ENCODE measurements at places on chromosomes 3 and 15.

- DNase-seq: no peak
These were observed 50.3 kb downstream of the LSM3 start for GRCh38 chr3:14228681-14229470.

DNA sequence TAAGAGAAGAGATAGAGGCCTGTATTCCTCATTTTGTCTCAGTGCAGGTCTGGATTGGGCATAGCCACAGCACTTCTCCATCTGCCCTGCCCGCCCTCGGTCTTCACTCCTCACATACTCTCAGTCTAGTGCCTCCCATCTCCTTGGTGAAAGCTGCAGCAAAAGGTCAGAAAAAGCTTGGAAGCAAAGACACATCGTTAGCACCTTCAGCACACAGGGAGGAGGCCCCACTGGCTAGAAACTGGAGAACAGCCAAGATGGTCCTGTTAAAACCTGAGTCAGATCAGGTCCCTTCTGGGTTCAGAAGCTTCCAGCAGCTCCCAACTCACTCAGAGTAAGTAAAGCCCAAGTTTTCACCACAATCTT, 1.6 kb upstream of the KLF15 start:
- no peak for DNase-seq

DNA sequence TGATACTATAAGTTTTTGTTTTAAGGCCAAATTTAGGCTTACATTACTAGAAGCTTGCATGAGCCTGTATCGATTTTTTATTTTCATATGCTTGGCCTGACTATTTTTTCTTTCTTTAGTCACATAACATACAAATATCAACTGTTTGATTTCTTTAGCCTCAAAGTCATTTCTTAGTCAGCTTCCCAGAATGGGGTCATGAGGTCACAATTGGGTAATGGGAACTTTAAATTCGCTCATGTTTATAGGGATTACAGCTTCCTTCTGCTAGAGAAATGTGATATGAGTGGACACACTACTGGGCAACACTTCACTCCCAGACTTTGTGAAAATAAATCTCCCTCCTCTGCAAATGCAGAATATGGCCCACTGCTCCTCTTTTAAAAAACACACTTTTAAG, 9.1 kb upstream of the TIPARP start:
- peak; percentile 40 for DNase-seq

- peak; percentile 84 for DNase-seq
These were observed 72.1 kb downstream of the IL1RAP start for GRCh38 chr3:190585805-190586630.

- DNase-seq: no peak
These were observed 93.1 kb downstream of the AKAP13 start for GRCh38 chr15:85473455-85473854.

DNA sequence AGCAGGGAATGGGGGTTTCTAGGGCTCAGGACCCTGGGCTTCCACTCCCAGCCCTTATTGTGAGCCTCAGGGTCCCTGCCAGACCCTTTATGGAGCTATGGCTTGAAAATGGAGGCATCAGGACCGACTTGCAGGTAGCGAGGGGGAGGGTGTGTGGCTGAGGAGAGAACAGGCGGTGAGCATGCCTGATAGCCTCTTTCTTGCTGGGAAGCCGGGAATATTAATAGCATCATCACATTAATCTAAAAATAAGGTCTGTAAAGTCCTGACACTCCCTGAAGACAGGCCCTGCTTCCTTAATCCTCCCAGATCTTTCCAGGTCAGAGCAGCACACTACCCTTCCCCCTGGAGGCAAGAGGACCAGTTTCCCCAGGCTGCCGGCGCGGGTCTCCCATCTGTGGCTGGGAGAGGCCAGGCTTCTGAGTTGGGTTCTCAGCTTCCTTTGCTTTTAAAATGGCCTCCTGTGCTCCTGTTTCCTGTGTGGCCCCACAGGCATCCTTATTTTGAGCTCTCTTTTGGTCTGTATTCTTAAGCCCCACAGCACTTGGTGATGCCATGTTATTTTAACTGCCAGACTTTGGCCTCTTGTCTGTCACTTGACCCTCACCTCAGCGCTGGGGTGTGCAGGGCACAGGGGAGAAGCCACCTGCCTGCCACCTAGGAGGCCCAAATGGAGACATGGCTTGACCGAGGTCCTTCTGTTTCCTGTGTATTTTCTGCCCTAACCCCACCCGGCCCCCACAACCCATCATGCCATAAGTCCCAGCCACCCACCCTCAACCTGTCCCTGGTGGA, 185.0 kb upstream of the TOPAZ1 start:
- DNase-seq: no peak

DNA sequence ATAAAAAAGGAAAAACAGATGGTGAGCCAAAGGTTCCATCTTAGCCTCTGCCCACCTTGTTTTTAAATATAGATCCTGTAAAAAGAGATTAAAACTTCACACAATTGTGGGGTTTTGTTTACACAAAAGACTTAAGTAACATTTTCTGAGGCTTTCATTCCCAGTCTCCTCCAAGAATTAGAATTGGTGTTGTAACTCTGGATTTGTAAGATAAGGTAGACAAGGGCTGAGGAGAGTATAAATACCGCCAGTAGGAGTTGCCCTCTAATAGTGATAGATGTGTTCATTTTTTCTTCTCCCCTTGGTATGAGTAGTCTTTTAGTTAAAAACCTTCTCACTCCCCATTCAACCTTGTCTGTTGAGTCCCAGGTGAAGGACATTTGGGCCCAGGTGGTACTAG, 8.5 kb downstream of the MINDY2 start:
- no peak for DNase-seq

DNA sequence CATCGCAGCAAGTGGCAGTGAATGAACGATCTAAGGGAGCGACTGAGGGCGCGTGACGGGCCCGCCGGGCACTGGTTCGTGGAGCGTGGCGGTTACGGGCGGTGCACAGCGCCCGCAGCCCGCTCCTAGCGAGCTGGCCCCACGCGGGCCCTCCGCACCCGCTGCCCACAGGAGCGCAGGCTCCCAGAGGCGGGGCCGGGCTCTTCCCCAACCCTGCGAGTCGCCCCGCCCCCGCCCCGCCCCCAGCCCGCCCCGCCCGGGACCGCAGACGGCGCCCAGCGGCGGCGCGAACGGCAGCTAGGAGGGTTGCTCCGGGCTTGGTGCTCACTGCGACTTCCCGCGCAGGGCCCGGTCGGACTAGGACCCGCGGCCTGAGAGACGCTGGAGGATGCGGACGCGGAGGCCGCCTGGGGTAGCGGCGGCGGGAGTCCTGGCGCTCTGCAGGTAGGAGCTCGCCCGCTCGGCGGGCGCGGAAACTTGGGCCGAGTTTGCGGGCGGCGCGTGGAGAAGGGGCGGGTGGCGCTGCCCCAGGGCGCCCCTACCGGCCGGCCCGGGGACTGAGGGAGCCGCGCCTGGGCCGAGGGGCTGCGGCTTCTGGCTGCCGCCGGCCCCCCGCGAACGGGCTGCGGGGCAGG, at the start of gene C15orf39:
Gene C15orf39 (plus strand): TSS at position 267 of the 635 bp plus-strand sequence. CDS start 4,167 bp downstream, outside the sequence.
- peak; percentile 95 for DNase-seq

DNA sequence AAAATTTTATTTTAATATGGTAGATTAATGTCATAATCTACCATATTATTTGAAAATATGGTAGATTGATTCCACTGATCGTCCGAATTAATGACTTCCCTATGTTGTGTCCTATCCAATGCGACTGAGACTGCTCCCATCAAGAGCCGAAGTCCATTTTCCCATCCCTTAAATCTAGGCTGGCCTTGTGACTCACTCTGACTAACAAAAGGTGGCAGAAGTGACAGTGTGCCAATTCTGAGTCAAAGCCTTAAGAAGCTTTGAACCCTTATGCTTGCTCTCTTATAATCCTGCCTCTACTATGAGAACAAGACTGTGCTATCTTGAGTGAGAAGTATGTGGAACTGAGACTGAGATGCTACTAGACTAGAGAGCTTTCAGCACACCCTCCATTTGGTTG, 387.2 kb downstream of the ROBO1 start:
- DNase-seq: no peak

DNA sequence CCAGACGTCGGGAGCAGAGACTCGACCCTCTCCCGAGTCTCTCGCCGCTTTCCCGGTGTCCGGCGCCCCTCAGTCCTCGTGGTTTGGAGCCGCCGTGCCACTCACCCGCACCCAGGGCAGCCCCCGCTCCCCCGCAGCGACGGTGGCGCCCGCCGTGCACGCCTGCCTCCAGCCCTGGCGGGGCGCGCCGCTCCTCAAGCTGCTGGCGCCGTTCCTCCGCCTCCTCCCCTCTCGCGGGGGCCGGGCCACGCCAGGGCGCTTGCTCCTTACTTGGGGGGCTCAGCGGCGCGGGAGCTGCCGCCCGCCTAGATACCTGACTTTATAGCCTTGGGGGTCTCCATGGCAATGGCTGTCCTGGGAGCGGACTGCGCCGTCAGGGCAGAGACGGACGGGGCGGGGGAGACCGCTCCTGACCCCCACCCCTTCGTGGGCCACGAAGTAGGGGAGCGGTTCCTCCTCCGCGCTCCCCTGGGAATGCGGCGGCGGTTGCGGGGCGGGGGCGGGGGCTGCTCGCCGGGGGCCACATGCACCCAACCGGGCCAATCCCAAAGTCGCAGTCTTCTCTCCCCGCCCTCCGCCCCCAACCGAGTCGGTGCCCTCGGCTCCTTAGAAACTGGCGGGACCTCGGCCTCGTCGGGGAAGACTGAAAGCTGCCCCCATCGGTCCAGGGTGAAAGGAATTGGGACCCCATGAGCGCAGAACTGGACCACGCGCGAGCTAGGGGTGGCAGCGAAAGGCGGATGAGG, at the start of gene ANKRD63:
Gene ANKRD63 (minus strand): TSS at position 196 of the 746 bp plus-strand sequence. CDS start 478 bp downstream, outside the sequence.
- peak; percentile 65 for DNase-seq

- DNase-seq: no peak
These were observed 1462.8 kb upstream of the GBE1 start for GRCh38 chr3:83224101-83224868.

GRCh38 chr3:121443456-121443855, 102.3 kb downstream of the POLQ start:
- DNase-seq: no peak

- no peak for DNase-seq
These were observed 552.6 kb downstream of the NSUN3 start for GRCh38 chr3:94615275-94616065.

- DNase-seq: no peak
These were observed 8.8 kb upstream of the LRCH3 start for GRCh38 chr3:197782230-197782629.

DNA sequence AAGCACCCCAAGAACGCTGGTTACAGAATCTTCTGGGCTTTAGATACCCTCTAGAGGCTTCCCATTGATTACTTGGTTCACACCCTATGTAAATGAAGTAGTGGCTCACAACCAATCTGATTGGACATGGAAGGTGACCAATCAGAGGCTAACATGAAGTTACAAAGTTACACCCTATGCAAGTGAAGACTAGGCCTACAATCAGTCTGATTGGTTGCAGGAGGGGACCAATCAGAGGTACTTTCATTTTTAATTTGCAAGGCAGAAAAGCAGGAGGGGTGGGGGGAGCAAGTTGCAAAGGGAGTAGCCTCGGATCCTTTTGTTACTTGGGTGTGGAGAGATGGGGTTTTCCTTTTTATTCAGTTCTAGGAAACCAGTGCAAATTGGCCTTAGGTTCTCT, 11.1 kb upstream of the RTP2 start:
- no peak for DNase-seq

- DNase-seq: no peak
These were observed 1.8 kb upstream of the VPS8 start for GRCh38 chr3:184810146-184810545.

DNA sequence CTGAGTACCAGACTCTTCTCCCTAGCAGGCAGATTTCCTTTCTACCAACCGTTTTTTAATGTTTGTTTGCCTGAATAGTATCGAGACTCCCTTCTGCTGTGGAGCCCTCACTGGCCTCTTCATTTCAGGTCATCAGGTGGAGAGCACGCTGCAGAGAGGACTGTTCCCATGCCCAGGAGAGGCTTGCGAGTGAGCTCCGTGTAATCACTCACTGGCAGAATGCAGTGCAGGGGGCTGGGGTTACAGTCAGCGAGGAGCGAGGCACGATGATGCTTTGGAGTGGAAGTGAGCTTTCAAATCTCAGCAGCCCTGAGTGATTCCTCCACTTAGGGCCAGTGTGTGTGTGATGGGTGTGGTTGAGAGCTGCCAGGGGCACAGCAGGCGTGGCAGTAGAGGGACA, 385.2 kb downstream of the SHQ1 start:
- DNase-seq: no peak

DNA sequence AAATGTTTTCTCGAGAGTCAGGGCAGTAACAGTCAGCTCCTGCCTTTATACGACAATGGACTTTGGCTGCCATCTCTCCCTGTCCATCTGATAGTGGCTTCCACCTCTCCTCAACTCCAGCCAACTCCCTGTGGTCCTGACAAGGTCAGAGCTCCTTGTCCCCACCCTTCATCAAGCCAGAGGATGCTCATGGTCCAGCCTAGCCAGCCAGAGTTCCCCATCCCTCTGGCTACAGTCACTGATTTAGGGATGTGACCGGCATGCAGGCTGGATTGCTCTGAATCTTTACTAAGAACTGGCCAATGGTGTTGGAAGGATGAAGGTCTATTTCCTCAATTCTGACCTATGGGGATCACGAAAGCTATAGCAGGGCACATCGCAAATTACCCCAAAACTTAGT, 156.1 kb downstream of the OR4M2 start:
- DNase-seq: no peak

DNA sequence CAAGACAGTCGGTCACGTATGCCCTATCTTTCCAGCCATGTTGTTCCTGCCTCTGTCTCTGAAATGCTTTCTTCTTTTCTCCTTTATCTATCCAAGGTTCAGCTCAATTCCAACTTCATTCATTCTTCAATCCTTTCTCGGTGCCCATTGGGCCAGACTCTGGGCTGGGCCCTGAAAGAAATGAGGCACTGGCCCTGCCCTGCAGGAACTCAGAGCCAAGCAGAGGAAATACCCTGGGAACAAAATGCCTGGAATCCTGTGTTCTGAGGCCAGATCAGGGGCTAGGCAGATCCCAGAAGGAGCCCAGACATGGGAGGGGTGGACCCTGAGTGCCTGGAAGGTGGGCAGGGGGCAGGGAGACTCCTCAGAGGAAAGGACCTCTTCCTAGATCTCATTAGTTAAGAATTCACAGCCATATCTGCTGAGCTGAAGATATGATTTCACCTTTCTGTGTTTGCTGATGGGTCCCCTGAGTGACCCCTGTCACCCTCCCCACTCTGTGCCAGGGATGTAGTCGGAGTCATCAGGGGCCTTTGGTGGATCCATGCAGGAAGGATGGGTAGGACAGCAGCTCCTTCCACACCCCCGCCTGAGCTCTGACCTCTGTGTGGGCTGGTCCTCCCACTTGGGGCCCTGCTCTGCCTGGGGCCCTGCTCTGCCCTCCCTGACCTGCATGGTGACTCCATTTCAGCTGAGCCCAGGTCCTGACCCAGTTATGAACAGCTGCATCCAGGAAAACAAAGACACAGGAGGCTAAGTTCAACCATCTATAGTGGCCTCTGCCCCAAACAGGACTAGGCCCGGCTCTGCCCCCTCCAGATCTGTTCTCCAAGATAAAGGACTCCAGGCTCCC, 5.3 kb upstream of the DAPK2 start:
- DNase-seq: peak; percentile 34

GRCh38 chr3:49020330-49021212, 1.4 kb upstream of the NDUFAF3 start:
- DNase-seq: peak; percentile 83

GRCh38 chr15:96333131-96334016, 2.9 kb downstream of the NR2F2 start:
- no peak for DNase-seq

DNA sequence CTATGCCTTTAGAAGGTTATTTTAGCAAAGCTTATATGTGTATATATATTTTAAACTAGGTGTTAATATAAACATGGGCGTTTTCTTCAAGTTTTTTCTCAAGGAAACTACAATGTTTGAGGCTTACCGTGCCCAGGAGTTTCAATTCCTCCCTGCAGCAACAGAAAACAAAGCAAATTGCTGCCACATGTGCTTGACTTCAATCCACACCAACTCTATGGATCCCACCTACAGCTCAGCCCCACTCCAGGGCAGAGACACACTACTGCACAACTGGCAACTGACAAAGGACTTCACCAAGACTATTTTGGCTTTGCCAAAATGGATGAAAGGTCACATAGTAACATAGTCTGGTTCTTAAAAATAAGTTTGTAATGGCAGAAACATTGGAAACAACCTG, 346.6 kb downstream of the ERC2 start:
- no peak for DNase-seq
